ENCODE measurements at places on chromosomes 6 and 20.

GRCh38 chr20:6055161-6055783 is 1.4 kb upstream of the LRRN4 start:
- H3K4me1 ChIP-seq, result no peaks in the 10 kb centered on the region
- peaks cover 6% of the 10 kb centered on the region for H3K36me3 ChIP-seq
- H3K27me3 ChIP-seq, result peaks cover 19% of the 10 kb centered on the region
- no peak for DNase-seq
- no peak overlapping the region for H3K4me3 ChIP-seq

- peaks cover 14% of the 10 kb centered on the region for H3K27me3 ChIP-seq
- no peak overlapping the region for H3K27ac ChIP-seq
- no peak overlapping the region for H3K4me3 ChIP-seq
- no peak for DNase-seq
- H3K36me3 ChIP-seq, result no peaks in the 10 kb centered on the region
Observed at GRCh38 chr6:16741112-16742016, 19.9 kb downstream of the ATXN1 start.

DNA sequence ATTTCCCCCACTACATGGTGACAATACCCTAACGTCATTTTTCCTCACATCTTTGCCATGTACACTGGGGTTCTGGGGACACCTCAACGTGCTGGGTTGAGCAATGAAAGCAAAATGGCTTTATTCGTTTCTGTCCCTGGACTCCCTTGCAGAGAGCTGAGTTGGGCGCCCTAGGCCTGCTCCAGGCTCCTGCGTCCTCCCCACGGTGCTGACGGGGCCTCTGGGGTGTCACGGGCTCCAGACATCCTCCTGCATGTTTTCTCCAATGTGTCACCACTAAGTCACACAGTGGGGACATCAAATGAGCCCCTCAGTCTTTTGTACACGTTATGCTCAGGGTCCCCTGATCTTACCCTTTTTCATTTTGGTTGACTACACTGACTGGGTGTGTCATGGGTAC is 99.8 kb downstream of the TTLL2 start:
- no peak overlapping the region for H3K4me3 ChIP-seq
- H3K4me1 ChIP-seq, result no peaks in the 10 kb centered on the region
- peaks cover 27% of the 10 kb centered on the region for H3K27me3 ChIP-seq
- DNase-seq, result no peak

DNA sequence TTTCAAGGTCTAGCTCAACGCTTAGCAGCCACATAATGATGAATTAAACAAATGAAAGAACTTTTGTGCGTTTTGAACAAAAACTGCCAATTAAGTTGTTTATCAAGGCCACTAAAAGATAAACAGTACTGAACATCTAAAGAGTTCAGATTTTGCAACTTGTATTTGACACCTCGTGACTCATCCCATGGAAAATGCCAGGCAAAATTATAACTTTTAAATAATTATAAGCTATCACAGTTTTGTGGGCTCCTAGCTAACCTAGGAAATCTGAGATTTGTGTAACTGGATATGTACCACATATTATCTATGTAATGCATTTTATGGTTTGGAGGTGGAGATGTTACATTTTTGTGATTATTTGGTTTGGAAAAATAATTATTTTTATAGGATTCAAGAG is 9.6 kb upstream of the BAG2 start:
- no peak overlapping the region for H3K27ac ChIP-seq
- no peak for DNase-seq
- no peaks in the 10 kb centered on the region for H3K27me3 ChIP-seq
- H3K4me3 ChIP-seq, result no peak overlapping the region

DNA sequence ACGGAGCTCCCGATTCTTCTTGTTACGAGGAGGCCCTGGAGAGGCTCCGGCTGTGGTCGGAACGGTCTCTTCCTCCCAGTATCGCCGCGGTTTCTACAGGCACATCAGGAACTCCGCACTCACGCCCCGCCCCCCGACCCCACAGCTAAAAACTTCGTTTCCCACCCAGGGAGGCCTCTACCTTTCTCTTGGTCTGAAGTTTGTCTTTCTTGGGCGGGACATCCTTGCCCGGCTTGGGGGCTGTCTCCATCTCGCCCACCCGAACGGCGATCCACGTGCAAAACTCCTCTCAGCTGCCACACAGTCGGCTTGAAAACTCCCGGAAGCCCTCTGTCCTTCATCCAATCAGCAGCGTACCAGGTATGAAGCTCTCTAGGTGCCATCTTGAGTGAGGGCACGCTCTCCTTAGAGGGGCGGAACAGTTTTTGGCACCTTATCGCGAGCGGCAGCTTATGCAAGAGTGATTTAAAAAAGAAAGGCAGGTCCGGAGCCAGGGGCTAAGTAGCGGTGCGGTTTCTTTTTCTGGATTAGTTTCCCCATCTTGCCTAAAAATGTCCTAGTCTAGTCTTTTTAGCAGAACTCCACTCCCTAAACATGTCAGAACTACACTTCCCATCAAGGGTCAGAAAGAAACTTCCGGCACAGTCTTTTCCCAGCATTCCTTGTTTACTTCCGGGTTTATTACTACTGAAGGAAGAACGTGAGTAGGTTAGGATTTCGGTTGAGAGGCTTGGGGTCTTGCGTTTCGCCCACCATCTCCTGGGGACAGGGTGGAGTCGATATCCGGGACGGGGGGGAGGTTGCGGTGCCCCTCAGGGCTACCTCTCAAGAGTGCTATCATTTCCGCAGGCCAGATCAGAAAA is at the start of the genes PFDN6 and WDR46:
Gene PFDN6, plus strand, starts transcription at position 681 of the 863 bp plus-strand sequence. CDS start 256 bp downstream, outside the sequence.
Gene WDR46, minus strand, starts transcription at position 319 of the 863 bp plus-strand sequence. Its CDS starts 69 bp downstream, at position 250.
- peaks cover 5% of the 10 kb centered on the region for H3K36me3 ChIP-seq
- peak; percentile 86 for DNase-seq
- peak within 1 kb of the TSS; percentile 98 for H3K27ac ChIP-seq
- no peaks in the 10 kb centered on the region for H3K27me3 ChIP-seq
- H3K4me3 ChIP-seq, result peak within 1 kb of the TSS; percentile 99

GRCh38 chr20:59007665-59008511 is 834 bp upstream of the CTSZ start:
- H3K27me3 ChIP-seq, result no peaks in the 10 kb centered on the region
- peak overlapping the region; percentile 97 for H3K4me3 ChIP-seq
- peak overlapping the region; percentile 98 for H3K27ac ChIP-seq
- H3K4me1 ChIP-seq, result peaks cover 75% of the 10 kb centered on the region
- DNase-seq, result peak; percentile 87

GRCh38 chr6:4637691-4638433 is 138.3 kb upstream of the CDYL start:
- peaks cover 6% of the 10 kb centered on the region for H3K36me3 ChIP-seq
- no peaks in the 10 kb centered on the region for H3K4me1 ChIP-seq
- no peak for DNase-seq
- H3K27me3 ChIP-seq, result peaks cover 11% of the 10 kb centered on the region

- DNase-seq, result no peak
- H3K4me3 ChIP-seq, result no peak overlapping the region
- H3K27me3 ChIP-seq, result peaks cover 58% of the 10 kb centered on the region
- H3K27ac ChIP-seq, result no peak overlapping the region
- H3K36me3 ChIP-seq, result no peaks in the 10 kb centered on the region
Observed at GRCh38 chr20:46053416-46053815, 24.4 kb downstream of the SLC12A5 start.

- no peak for DNase-seq
- no peak overlapping the region for H3K4me3 ChIP-seq
- no peak overlapping the region for H3K27ac ChIP-seq
- no peaks in the 10 kb centered on the region for H3K27me3 ChIP-seq
Observed at GRCh38 chr6:23137611-23138010, 568.2 kb downstream of the HDGFL1 start.

DNA sequence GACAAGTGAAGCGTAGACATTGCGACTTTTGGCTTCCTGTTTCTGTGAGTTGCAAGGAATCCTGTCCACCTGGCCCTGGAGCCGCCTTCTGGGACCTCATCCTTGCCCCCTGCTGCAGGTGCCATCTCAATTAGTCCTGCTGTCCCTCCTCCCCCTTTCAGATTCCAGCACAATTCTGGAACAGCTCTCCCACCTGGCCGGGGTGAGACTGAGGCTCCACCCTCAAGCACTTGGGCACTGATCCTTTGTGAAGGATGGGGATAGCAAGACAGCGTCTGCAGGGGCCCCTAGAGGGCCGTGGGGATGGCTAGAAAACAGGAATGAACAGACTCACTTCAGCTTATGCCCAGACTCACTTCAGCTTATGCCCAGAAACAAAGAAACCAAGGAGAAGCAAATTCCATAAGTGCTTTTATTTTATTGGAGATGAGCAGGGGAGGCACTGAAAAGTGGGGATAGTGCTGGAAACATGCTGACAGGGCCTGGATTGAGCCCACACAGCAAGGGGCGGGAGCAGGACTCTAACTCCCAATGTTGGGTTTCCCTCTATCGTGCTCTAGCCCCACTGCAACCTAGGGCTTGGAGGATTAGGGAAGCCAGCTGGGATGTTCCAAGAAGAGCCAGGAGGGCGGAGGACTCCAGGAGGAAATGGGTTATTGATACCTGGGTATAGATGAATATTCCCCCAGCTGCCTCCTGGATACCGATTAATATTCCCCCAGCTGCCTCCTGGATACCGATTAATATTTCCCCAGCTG is 1.4 kb downstream of the C6orf15 start:
- H3K4me1 ChIP-seq, result peaks cover 19% of the 10 kb centered on the region
- H3K27ac ChIP-seq, result no peak overlapping the region
- H3K27me3 ChIP-seq, result peaks cover 48% of the 10 kb centered on the region
- H3K36me3 ChIP-seq, result no peaks in the 10 kb centered on the region
- no peak for DNase-seq

GRCh38 chr20:1824181-1824580 is 71.0 kb upstream of the SIRPA start:
- H3K27ac ChIP-seq, result peak overlapping the region; percentile 47
- peaks cover 35% of the 10 kb centered on the region for H3K4me1 ChIP-seq
- no peak for DNase-seq
- H3K27me3 ChIP-seq, result peaks cover 17% of the 10 kb centered on the region
- no peaks in the 10 kb centered on the region for H3K36me3 ChIP-seq

GRCh38 chr6:151323791-151324487 is 67.4 kb downstream of the ZBTB2 start:
- H3K27ac ChIP-seq, result no peak overlapping the region
- H3K4me1 ChIP-seq, result peaks cover 14% of the 10 kb centered on the region
- peak; percentile 58 for DNase-seq
- H3K27me3 ChIP-seq, result peaks cover 40% of the 10 kb centered on the region
- H3K36me3 ChIP-seq, result no peaks in the 10 kb centered on the region

- H3K36me3 ChIP-seq, result no peaks in the 10 kb centered on the region
- H3K27me3 ChIP-seq, result peaks cover 6% of the 10 kb centered on the region
- no peak overlapping the region for H3K4me3 ChIP-seq
- H3K4me1 ChIP-seq, result peaks cover 54% of the 10 kb centered on the region
- H3K27ac ChIP-seq, result no peak overlapping the region
Observed at GRCh38 chr6:160457823-160458222, 109.6 kb downstream of the SLC22A3 start.

GRCh38 chr6:15247500-15248450 is 1.9 kb downstream of the JARID2 start:
- no peak for DNase-seq
- peaks cover 35% of the 10 kb centered on the region for H3K4me1 ChIP-seq
- peak overlapping the region; percentile 100 for H3K4me3 ChIP-seq
- H3K36me3 ChIP-seq, result peaks cover 3% of the 10 kb centered on the region
- H3K27ac ChIP-seq, result peak overlapping the region; percentile 97
- no peaks in the 10 kb centered on the region for H3K27me3 ChIP-seq

DNA sequence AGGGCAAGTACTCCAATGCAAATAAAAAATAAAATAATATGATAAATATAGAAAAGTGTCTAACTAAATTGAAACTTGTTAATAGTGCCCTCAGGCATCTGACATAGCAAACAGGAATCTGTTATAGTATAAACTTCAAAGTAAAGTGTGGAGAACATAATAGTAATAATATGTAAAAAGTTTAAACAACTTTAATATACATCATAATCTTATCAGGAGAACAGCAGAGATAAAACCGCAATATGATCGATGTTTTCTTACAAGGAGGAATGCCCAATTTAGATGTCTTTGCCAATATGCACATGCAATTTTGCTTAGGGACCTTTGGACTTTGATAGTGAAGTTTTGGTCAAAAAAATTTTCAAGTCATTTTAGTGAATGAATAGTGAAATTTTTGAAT is 514.8 kb upstream of the IMPG1 start:
- H3K4me3 ChIP-seq, result no peak overlapping the region
- no peak overlapping the region for H3K27ac ChIP-seq
- no peak for DNase-seq
- H3K27me3 ChIP-seq, result no peaks in the 10 kb centered on the region

- peak overlapping the region; percentile 70 for H3K4me3 ChIP-seq
- H3K4me1 ChIP-seq, result peaks cover 82% of the 10 kb centered on the region
- no peaks in the 10 kb centered on the region for H3K36me3 ChIP-seq
Observed at GRCh38 chr6:15343490-15344191, 97.8 kb downstream of the JARID2 start.

- no peak overlapping the region for H3K27ac ChIP-seq
- H3K27me3 ChIP-seq, result peaks cover 48% of the 10 kb centered on the region
- no peaks in the 10 kb centered on the region for H3K36me3 ChIP-seq
- no peak for DNase-seq
Observed at GRCh38 chr6:33851959-33852358, 48.2 kb upstream of the MLN start.

DNA sequence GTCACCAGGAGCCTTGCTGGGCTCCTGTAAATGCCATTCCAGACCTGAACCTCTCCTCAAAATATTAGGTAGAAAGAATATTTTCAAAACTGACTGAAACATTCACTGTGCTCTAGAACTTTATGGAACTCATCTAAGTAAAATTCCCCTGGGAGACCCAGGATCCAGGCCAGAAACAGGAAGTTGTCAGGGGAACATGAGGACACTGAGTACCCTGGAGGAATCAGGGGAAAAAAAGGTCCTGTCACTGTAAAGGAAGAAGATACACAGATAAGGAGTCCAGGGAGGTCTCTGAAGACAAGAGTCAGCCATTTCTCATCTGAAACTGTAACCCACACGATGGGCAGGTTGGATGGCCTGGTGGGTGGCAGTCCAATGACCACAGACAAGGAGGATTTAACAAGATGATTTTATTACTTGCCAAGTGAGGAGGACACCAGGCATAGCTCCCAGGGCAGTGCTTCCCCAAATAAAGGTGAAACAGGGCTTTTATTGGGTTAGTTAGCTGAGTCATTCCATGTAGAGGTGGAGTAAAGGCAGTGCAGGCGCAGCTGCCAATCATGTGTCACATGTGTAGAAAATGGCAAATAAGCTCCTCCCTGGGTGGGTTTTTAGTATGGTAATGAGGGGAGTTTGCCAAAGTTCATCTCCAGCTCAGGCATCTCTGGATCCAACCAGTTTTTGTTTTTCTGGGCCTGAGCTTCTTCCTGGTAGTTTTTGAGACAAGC is 138.5 kb downstream of the RCAN2 start:
- H3K4me3 ChIP-seq, result no peak overlapping the region
- H3K4me1 ChIP-seq, result peaks cover 4% of the 10 kb centered on the region
- H3K27me3 ChIP-seq, result no peaks in the 10 kb centered on the region

GRCh38 chr6:143621159-143621873 is 56.4 kb upstream of the PHACTR2 start:
- no peak overlapping the region for H3K27ac ChIP-seq
- no peaks in the 10 kb centered on the region for H3K27me3 ChIP-seq
- no peak for DNase-seq
- no peaks in the 10 kb centered on the region for H3K36me3 ChIP-seq
